ENCODE measurements at places on chromosomes 3 and 15.
A peak's percentile ranks its signal among the peaks of the same experiment; 100 is the strongest.

GRCh38 chr3:48190911-48191310 lies 2.7 kb upstream of the CDC25A start:
- DNase-seq = no peak

DNA sequence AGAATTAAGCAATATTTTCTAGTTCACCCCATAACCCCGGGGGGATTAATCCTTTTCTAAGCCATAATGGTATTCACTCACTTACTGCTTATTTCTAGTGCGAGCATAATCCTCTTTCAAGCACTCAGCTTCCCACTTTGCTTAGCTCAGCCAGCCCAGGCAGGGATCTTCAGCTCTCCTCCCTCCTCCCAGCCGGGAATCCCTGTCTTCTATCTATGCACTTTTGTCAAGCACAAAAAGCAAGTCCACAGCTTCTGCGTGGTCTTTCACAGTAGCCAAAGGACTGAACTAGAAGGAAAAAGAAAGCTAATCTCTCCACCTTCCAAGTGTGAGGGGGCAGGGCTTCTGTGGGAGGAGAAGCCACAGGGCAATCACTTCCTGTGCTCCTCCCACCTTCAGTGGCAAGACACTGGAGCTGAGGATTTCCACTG lies 62.8 kb downstream of the PEX5L start:
- DNase-seq = no peak

GRCh38 chr15:79221696-79222095 lies 60.8 kb upstream of the ANKRD34C start:
- DNase-seq = no peak

DNA sequence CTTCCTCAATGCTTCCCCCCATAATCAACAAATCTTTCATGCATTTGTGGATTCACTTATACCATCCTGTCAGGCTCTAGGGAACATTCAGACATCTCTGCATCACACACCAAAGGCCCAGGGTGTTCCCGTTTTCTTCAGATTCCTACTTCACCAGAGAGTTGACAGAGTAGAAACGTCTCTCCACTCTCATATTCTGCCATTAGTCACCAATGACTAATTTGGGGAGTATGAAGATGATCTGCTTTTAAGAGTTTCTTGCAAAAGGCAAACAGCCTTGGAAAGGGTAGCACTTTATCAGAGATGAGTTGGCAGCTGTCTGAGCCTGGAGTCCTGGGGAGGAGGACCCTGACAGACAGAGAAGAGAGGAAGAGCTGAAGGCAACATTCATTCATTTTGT lies 55.8 kb upstream of the DGKG start:
- no peak for DNase-seq

- no peak for DNase-seq
These were observed 98.4 kb downstream of the TMEM266 start for GRCh38 chr15:76158226-76158625.

GRCh38 chr3:94524102-94524919 lies 461.4 kb downstream of the NSUN3 start:
- no peak for DNase-seq

DNA sequence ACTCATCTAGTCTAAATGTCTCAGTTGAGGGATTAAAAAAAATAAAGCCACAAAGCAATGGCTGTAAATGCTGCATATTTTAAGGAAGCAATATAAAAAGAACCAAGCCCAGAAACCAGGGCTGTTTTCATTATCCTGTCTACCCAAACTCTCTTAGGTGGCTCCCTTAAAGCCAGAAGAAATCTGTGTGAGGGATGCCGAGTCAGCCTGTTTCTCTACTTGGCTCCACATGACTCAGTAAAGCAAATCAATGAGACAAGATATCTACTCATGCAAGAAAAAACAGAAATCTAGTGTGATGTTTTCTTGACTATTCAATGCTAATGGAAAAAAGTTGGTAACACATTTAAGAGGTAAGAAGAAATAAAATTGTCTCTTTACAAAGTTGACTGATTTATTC lies 296.2 kb downstream of the ZBTB20 start:
- DNase-seq = no peak

DNA sequence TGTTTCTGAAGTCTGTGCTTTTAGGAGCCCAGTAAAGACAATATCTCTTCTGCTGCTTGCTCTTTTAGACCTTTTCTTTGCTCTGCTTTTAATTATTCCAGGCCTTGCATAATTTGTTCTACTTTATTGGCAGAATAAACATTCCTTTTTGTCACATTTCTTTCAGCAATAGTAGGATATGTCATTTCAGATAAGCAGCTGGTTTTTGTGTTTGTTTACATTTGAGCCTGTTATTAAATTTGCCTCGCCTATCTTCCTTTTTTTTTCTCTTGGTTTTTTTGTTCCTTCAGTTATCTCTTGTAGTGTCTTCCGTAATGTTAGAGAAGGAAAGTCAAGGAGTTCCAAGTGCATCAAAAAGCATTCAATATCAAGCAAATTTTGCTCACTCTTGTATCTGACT lies 16.4 kb downstream of the ZNF654 start:
- no peak for DNase-seq

GRCh38 chr3:175338775-175339535 lies 479.8 kb downstream of the NAALADL2 start:
- DNase-seq = no peak

DNA sequence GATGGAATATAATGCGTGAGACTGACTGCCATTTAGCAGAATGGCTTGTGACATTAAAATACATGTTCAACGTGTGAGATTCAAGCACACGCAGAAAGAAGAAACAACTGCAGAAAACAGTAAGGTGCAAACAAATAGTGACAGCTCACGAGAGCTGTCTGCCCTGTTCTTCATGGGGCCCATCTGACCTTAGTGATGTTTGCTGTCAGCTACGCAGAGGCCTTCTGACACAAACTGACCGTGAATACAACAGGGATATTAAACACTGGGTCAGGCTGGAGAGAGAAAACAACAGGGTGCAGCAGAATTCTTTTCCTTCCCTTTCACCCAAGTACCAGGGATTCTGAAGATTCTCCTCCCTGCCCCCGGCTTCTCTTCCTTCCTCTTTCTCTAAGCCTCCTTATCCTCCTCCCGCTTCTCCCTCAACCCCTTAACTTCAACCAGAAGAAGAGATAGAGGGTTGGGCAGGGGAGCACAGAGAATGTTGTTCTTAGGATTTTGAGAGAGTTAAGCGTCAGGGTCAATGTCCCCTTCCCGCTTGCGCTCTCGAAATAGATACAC lies 2.1 kb downstream of the TNFAIP8L3 start:
- no peak for DNase-seq

DNA sequence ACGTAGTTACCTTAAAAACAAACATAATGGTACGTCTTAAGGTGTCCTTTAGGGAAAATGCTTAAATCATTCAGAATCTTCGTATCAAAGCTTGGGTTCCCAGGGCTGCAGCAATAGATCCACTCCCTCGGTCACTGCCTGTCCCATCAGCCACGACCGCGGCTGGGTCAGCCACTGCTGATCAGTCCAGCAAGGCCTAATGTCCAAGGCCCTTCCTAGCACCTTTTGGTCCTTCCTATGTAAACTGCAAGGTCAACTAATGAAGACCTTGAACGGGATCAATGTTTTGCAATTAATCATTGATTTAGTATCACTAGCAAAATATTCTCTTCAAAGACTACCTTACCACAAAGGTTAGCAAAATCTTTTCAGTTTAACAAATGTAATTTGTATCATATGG lies 122.2 kb upstream of the IGF1R start:
- DNase-seq = no peak

- DNase-seq = no peak
These were observed 547.2 kb upstream of the TGFBR2 start for GRCh38 chr3:30059240-30059639.

GRCh38 chr15:62833646-62834045 lies 208.9 kb upstream of the TPM1 start:
- DNase-seq = no peak

DNA sequence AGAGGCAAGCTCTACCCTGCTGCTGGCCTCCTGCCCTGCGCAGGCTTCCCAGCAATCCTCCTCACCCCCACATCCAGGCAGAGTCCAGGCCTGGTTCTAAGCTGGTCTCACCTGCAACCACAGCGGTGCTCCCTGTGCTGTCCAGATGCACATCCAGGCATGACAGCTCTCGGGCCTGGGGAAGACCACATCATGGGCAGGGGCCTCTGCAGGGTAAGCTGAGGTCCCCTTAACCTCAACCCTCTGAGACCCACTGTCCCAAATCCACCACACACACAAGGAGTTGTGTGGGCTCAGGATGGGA lies 10.8 kb downstream of the PLA2G4D start:
- DNase-seq = no peak

DNA sequence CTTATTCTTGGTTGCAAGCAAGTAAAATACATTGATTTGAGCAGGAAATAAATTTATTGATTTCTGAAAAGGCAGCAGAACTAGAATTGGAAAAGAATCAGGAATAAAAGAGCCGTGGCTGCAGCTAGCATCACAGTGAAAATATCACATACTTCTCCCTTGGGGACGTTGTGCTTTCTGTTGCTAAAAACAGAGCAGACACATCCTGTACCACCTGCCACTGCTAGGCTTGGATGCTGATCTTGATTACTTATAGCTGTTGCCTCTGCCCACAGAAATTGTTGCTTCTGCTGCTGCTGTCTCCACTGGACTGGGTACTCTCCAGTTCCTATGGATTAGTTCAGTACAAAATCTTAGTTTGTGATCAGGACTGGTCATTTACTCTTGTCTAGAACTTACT lies 283.8 kb downstream of the C3orf38 start:
- no peak for DNase-seq

DNA sequence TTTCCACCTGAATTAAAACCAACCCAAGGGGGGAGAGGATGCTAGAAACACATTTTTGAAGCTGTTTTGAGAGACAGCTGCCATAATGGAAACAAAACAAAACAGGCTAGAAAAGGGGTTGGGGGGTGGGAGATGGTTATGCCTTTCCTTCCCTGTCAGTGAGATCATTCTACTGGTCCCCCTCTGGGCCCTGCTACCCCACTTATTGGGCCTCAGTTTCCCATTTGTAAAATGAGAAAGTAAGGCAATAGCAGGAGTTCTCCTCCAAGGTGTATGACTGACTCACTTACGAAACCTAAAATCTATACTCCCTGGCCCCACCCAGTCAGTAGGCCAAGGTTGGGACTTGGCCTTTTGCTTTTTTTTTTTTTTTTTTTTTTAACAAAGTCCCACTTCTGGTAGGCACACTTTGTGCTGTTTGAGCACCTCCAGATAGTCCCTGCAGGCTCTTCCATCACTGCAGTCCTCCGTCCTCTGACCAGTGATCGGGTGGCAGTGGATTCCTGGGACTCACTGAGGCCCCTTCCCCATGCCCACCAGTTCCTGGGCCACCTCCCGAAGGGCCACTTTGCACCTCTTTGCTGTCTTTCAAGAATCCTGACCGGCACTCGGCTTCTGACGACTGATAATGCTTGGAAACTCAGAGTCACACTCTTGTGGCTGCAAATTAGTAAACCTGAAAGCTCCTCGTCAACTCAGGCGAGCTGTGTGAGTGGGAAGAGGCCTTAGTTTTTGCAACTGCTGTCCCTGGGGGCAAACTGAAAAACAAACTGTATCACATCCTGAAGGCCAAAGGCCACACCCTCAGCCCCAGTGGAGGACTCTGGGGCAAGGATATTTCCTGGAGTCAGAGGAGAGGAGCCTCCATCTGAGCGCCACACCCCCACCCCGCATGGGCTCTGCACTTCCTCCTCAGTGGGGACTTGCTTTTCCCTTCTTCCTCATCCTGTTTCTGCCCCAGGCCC lies 6.7 kb upstream of the PSTPIP1 start:
- peak; percentile 31 for DNase-seq

- no peak for DNase-seq
These were observed 33.0 kb downstream of the THBS1 start for GRCh38 chr15:39613861-39614260.

GRCh38 chr3:119322021-119322834 lies 28.0 kb downstream of the ARHGAP31 start:
- DNase-seq = no peak

DNA sequence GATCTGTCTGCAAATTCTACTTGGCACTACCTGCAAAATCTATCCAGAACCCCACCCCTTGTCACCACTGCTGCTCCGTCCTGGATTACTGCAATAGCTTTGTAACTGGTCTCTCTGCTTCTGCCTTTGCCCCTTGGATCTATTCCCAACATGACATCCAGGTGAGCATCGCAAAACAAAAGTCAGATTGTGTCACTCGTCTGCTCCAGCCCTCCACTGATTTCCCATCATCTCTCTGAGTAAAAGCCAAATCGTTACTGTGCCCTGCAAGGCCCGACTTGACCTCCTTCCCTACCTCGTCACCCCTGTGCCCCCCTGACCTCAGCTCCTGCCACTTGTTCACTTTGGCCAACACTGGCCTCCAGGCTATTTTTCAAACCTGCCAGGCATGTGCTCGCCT lies 9.4 kb downstream of the SPTBN5 start:
- no peak for DNase-seq

DNA sequence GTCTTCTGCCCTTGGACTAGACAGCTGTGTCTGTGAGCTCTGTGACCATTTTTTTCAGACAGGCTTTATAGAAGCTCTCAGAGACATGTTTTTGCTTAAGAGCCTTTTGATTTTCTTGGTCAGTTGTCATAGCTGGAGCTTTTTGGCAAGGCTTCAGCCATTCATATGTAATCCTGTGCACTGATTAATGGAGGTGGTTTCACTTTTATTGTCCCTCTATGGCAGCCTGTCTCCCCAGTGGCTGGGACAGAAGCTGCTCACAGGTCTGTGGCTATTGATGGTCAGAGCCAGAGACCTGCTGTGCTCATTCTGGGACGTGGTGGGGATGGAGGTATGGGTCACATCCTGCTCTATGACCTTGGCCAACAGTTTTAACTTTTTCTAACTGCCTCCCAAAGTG lies 226.6 kb upstream of the LRRFIP2 start:
- DNase-seq = no peak

- DNase-seq = no peak
These were observed 301.8 kb upstream of the MCTP2 start for GRCh38 chr15:93929375-93930094.

DNA sequence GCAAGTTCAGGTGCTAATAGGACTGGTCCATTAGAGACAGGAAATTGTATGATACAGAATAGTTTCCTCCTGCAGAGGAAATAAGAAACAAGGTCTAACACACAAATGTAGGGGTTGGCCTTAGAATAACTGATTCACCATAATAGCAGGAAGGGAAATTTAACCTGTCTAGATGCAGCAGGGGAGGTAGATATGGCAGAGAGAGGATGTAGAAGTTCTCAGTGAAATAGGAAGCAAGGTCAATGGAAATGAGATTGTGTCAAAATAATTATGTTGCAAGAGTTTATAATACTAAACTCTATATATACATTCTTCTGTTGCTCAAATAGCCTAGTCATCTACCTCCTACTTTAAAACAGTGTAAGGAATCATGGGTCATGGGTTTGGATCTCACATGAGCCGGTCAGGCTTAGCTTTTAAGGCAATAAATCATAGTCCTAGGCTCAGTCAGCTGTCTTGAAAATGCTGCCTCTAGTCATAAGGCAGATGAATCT lies 17.0 kb downstream of the BCL2A1 start:
- DNase-seq = no peak

DNA sequence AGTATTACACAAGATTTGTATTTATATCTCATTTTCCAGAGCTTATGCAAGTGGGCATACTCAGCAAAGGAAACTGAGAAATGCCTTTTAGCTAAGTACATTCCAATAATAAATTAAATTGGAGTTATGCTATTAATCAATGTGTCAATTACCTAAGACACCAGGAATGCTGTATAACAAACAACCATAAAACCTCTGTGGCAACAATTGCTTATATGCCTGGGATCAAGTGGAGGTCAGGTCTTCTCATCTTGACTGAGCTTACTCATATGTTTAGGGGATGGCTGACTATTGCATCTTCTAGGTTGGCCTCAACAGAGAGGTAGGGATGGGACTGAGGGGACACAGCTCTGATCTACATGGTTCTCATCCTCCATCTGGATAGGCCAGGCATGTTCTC lies 30.7 kb downstream of the CD200R1L start:
- no peak for DNase-seq

GRCh38 chr3:133124511-133124910 lies 86.3 kb downstream of the TMEM108 start:
- DNase-seq = no peak

Data from activated CD4-positive, alpha-beta T cell treated with anti-CD3 and anti-CD28 coated beads for 4 hours (primary cell).